Fibroblast of lung (primary cell): ENCODE measurements at places on chromosomes 4 and X.

GRCh38 chr4:182752158-182752910 lies 164.9 kb downstream of the DCTD start:
- peak; percentile 95 for DNase-seq

GRCh38 chr4:5933996-5934831 lies 41.3 kb upstream of the CRMP1 start:
- no peak for DNase-seq

GRCh38 chr4:180134091-180134866 lies 2108.9 kb upstream of the TENM3 start:
- DNase-seq, result peak; percentile 19

DNA sequence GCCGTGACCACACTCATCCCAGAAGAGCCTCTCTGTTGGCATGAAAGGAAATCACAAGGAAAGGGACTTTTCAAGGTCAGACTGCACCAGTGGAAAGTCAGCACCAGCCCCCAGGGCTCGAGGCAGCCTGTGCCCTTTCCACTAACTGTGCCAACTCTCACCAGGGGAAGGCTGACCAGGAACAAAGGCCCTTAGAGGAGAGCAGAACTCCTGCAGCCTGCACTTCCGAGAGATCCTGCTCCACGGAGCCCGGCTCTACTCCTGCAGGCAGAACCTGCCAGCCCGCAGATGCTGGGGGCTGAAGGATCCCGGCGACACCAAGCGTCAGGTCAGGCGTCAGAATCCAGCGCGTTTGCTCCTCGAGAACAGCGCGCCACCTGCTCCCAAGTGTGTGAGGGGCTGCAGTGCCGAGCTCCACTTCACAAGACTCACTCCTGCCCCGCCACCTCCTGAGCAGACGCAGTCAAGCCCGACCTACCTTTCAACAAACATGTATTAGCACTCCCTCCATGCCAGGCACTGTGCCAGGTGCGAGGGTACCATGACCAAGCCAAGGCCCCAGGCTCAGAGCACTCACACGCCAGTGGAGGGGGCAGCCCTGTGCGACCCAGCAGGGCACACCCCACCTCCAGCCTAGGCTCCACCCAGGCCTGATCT lies 13.6 kb upstream of the HELT start:
- DNase-seq, result no peak

GRCh38 chr4:92101737-92102172 lies 202.0 kb upstream of the GRID2 start:
- peak; percentile 89 for DNase-seq

DNA sequence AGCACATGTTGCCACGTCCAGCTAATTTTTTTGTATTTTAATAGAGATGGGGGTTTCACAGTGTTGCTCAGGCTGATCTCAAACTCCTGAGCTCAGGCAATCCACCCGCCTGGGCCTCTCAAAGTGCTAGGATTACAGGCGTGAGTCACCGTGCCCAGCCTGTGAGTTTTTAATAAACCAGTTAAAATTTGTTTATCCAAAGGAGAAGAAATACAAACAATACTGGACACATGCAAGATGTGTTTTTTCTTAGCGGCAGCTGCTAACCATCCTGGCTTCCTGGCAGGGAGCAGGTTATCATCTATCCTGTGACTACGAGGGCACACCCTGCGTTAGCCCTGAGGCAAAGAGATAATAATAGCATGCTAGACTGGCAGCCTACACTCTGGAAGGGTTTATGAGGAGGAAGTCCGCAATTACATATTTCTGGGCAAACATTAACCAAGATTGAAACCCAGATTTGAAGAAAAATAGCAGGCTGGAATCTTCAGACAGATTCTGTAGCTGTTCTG lies 191.4 kb downstream of the SPRY1 start:
- peak; percentile 58 for DNase-seq
